ENCODE measurements at places on chromosomes 2 and 18.

DNA sequence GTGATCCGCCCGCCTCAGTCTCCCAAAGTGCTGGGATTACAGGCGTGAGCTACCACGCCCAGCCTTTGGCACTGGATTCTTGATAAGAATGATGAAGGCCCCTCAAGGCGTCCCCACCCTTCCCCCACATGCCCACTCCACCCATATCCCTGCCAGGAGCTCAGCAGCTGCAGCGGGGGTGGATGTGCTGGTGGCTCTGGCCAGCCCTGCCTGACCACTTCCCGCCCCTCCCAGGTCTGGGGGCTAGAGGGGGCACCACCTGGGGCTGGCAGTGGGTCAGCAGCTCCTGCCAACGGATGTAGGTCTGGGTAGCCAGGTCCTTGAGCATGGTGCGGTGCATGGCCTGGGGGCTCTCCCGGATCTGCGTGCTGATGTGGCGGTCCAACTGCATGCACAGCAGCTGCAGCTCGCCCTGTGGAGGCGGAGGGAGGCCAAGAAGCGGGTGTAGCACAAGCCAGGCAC, 7.8 kb upstream of the SEMA4C start:
- DNase-seq, result no peak

- DNase-seq, result no peak
These were observed 40.4 kb upstream of the IMP4 start for GRCh38 chr2:130302164-130302886.

DNA sequence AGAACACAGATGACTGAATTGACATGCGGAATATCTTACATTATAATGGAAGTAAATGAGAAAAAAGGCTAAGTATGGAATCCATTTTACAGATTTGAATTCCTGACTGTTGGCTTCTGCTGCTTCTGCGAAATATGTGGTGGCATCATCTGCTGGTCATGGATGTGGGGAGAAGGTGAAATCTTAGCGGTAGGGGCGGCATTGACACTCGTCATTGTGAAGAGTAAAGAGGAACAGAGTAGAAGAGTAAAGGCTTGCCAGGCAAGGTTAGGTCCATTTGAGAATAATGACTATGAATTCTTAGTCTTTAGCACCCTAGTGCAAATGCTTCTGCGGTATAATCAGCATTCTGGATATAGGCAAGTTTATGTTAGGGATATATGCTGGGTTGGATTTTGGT, 32.4 kb downstream of the ACTR3 start:
- DNase-seq, result no peak

GRCh38 chr2:48107326-48107925, 201.1 kb upstream of the FBXO11 start:
- no peak for DNase-seq

Data from NCI-H187 (cell line).